Sigmoid colon (tissue), 7 donors: ENCODE measurements at places on chromosomes 2 and 18. TPM values are rescaled to one million over a fixed set of nuclear protein-coding genes. Genes with fewer than 3 reads are reported as not detected.

The C1QL2 gene
- polyA plus RNA-seq = not detected

The M1AP gene
- 0.31 TPM for polyA plus RNA-seq

The STPG4 gene
- not detected for polyA plus RNA-seq

The SFT2D3 gene
- 1.4 TPM for polyA plus RNA-seq

The WDFY1 gene
- polyA plus RNA-seq = 36.1 TPM

The CDH19 gene
- polyA plus RNA-seq = 3.4 TPM

The CHST10 gene
- 0.60 TPM for polyA plus RNA-seq

The SRD5A2 gene
- not detected for polyA plus RNA-seq

The NAPG gene
- polyA plus RNA-seq = 30.3 TPM

The LIMS4 gene
- polyA plus RNA-seq = 0.60 TPM

The TUBB8B gene
- 1.2 TPM for polyA plus RNA-seq

The STK11IP gene
- 10.8 TPM for polyA plus RNA-seq

The E2F6 gene
- polyA plus RNA-seq = 3.6 TPM

The SERPINB13 gene
- 0.01 TPM for polyA plus RNA-seq

The SGO2 gene
- 5.0 TPM for polyA plus RNA-seq

The GALR1 gene
- not detected for polyA plus RNA-seq

The TBR1 gene
- polyA plus RNA-seq = not detected

The GAREM1 gene
- polyA plus RNA-seq = 11.8 TPM

The NETO1 gene
- polyA plus RNA-seq = not detected

The PDK1 gene
- 4.8 TPM for polyA plus RNA-seq

The PLB1 gene
- 1.8 TPM for polyA plus RNA-seq

The IL18R1 gene
- polyA plus RNA-seq = 3.9 TPM

The SLC38A11 gene
- polyA plus RNA-seq = not detected

The SERPINB4 gene
- polyA plus RNA-seq = not detected

The ALK gene
- not detected for polyA plus RNA-seq

The GPR45 gene
- not detected for polyA plus RNA-seq

The BCL2 gene
- 2.8 TPM for polyA plus RNA-seq

The FAM124B gene
- polyA plus RNA-seq = 0.67 TPM

The SLC14A1 gene
- polyA plus RNA-seq = 1.6 TPM

The C2orf66 gene
- polyA plus RNA-seq = 0.03 TPM

The DNAJC5G gene
- polyA plus RNA-seq = not detected

The CXCR1 gene
- 0.07 TPM for polyA plus RNA-seq

The LHCGR gene
- not detected for polyA plus RNA-seq

The PGAP1 gene
- 2.3 TPM for polyA plus RNA-seq

The TWIST2 gene
- 22.8 TPM for polyA plus RNA-seq

The ANKRD53 gene
- polyA plus RNA-seq = not detected

The CCDC178 gene
- 0.32 TPM for polyA plus RNA-seq

The GLI2 gene
- 0.60 TPM for polyA plus RNA-seq

The ANKAR gene
- 2.5 TPM for polyA plus RNA-seq

The ASXL3 gene
- 0.92 TPM for polyA plus RNA-seq

The MORN2 gene
- polyA plus RNA-seq = 30.6 TPM

The GDF7 gene
- polyA plus RNA-seq = 0.60 TPM

The TAF4B gene
- polyA plus RNA-seq = 0.46 TPM

The NAT8 gene
- not detected for polyA plus RNA-seq

The LRATD1 gene
- polyA plus RNA-seq = 40.6 TPM

The ELOA2 gene
- not detected for polyA plus RNA-seq

The KCNE4 gene
- 0.60 TPM for polyA plus RNA-seq

The GPR35 gene
- 28.2 TPM for polyA plus RNA-seq

The KYNU gene
- 4.6 TPM for polyA plus RNA-seq

The TMEM198 gene
- polyA plus RNA-seq = 3.9 TPM

The NTSR2 gene
- polyA plus RNA-seq = 0.04 TPM

The FAM110C gene
- 24.6 TPM for polyA plus RNA-seq

The ERBB4 gene
- polyA plus RNA-seq = under 0.01 TPM

The SLC9A4 gene
- polyA plus RNA-seq = not detected

The TP53I3 gene
- polyA plus RNA-seq = 144 TPM

The IL36B gene
- not detected for polyA plus RNA-seq

The G6PC2 gene
- 0.06 TPM for polyA plus RNA-seq
